Retina (tissue), 1 donor: ENCODE measurements at places on chromosomes 5 and 9.
A peak's percentile ranks its signal among the peaks of the same experiment; 100 is the strongest.

- DNase-seq = no peak
These were observed 16.6 kb upstream of the HEMGN start for GRCh38 chr9:97954550-97954989.

GRCh38 chr5:131206772-131207171, 36.0 kb downstream of the LYRM7 start:
- DNase-seq = no peak

DNA sequence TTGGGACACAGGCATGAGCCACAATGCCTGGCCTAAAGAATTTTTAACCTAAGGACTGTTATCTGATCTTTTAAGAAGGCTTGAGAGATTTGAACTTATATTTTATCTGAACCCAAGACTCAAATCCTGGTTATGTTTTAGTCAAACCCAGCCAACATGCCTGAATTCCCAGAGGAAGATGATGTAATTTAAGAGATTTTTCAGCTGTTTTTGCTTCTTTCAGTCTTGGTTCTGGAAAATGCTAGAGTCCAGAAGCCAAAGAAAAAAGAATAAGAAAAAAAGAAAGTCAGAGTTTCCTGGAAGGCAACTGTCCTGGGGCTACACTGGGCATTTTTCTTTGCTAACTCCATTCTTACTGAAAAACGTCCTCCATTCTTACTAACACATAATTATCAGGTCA, 85.8 kb downstream of the SNX18 start:
- DNase-seq = no peak

DNA sequence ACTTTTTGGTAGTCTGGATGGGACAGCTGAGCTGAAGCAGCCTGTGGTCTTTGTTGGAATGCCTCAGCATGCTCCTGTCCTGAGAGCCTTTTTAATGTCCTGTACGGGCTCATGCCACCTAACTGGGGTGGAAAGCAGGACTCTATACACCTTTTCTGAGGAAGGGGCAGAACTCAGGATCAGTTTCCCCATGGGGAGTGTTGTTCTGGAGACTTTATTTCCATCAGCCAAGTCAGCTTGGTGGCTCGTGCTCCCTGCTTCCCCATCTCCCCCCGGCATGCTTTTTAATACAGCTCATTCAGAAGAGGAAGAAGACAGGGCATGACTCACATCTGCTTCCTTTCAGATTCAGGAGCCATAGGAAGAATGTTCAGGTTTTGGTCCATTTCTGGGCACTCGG, 5.1 kb upstream of the SEPTIN8 start:
- DNase-seq = no peak

- no peak for DNase-seq
These were observed 50.8 kb downstream of the KCNN2 start for GRCh38 chr5:114412510-114413171.

DNA sequence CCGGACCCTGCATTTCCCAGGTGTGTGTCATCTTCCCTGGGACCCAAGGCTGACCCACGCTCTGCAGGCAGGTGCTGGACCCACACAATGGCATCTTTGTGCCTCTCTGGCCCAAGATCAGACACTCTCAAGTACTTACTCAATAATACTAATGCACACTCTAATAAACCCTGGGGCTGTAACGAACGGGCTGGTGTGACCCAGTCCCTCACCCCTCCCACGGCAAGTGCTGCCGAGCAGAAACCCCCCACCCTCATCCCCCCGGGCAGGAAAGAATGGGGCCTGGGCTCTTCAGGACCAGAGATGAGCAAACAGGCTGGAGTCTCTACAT, 1.1 kb upstream of the OBP2B start:
- no peak for DNase-seq

- no peak for DNase-seq
These were observed 53.7 kb upstream of the PIP5K1B start for GRCh38 chr9:68651280-68651893.

DNA sequence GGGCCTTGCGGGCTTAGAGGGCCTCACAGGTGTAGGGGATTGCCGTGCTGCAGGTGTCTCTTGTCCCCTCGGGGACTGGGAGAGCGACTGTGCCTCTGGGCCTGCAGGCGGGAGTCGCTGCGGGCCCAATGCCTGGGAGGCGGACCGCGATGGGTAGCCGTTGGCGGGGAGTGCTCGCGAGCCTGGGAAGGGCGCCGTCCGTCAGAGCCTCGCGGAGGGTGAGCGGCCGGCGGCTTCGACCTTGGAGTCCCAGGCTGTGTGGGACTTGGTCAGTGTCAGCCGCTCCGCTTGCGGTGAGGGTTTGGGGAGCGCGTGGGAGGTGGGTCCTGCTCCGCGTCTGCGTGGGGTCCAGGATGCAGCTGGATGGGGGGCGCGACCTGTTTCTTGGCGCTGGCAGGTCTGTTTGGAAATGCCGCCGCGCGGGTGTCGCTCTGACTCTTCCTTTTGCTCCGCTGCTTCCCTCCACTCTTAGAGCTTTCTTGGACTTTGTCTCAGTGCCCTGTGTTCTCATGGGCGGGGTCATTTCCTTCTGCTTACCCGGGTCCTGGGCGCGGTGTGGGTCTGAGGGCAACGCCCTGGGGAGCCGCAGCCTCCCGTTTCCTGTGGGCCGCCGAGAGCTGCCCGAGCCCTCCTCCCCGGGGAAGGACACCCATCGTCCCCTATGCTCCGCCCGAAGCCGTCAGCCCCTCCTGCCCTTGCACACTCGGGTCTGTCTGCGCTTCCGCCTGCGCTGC, 88.9 kb upstream of the CACNA1B start:
- DNase-seq = no peak

- no peak for DNase-seq
These were observed 24.4 kb downstream of the AKNA start for GRCh38 chr9:114363424-114363823.

GRCh38 chr5:55324006-55324405, 16.2 kb downstream of the MTREX start:
- no peak for DNase-seq

- DNase-seq = no peak
These were observed 1749.0 kb upstream of the C9orf72 start for GRCh38 chr9:29322240-29322639.

- DNase-seq = no peak
These were observed 9.4 kb upstream of the PRSS3 start for GRCh38 chr9:33785914-33786313.

DNA sequence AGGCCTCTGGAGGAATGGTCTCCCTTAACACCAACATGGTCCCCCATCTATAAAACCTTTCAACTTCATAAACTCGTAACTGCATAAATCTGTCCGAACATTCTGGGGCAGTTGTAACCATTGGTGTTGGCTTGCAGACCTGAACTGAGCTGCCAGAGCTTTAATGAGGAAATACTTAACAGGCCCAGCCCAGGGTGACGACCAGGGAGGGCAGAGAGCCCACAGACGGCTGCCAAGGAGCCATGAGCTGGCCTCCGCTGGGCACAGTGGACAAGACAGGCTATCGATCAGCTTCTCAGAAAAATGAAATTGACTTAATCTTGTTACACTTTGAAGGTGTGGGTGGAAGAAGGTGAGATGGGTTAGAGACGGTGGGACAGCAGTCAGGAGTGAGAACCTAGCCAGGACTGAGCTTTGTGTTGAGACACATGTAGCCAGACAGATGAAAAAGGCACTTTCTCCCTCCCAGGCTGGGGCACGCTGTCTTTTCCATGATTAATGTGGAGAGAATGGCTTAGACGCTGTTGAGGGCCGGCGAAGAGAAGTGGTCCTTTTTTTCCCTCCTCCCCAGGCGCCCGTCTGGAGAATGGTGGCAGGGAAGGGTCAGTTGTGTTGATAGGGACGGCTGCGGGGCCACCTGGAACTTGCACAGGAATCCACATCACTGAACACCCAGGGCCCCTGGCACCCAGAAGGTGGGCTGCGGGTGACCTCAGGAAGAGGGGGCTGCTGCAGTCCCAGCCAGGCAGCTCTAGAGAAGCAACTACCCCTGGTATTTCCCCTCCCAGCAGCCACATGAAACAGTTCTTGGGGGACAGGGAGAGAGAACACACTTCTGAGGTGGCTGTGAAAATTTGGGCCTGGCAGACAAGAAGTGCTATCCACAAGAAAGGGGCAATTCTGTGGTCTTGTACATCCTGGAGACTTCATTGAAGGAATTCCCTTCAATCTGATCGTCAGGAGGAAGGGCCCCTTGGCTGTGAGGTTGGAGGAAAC, 27.3 kb upstream of the TCOF1 start:
- no peak for DNase-seq

DNA sequence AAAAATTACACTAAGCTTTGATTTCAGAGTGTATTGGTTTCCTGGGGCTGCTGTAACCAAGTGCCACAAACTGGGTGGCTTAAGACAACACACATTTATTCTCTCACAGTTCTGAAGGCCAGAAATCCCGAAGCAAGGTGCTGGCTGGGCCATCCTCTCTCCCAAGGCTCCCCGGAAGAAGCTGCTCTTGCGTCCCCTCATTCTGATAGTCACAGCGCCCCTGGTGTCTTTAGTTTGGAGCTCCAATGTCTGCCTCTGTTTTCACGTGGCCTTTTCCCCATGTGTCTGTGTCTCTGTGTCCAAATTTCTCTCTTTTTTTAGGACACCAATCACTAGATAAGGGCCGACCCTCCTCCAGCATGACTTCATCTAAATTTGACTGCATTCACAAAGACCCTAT, 56.7 kb downstream of the ROPN1L start:
- DNase-seq = no peak

- DNase-seq = no peak
These were observed 11.5 kb upstream of the BOD1 start for GRCh38 chr5:173627860-173628392.

DNA sequence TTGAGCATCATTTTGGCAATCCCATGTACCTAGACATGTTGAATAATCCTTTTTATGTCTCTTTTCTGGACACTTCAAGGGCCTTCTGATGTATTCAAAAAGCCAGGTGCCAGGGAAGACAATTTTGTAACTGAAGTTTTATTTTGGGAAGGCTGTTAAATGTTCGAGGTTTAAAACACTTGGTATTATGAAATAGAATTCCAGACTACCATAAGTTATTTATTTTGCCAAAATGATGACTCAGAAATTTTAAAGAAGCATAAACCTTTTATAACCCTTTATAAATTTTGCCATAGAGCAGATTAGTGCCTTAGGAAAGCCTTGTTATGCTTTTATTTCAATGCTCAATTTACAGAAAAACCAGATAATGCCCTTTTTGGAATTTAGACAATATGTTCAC, 30.3 kb upstream of the UHRF2 start:
- no peak for DNase-seq

DNA sequence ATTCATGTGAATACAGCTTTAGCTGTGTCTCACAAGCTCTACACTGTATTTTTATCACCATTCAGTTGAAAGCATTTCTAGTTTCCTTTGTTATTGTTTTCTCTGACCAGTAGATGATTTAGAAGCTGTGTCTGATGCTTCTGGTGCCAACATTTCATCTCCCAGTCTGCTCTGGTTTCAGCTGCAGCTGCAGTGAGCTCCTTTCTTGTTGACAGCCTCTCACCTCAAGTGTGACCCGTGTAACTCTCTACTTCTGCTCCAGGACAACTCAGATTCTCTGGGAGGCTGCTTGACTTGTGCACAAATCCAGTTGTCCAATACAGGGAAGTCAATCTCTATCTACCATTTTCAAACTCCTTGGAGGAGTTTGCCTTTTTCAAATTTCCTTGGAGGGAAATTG, 504.8 kb downstream of the DIRAS2 start:
- no peak for DNase-seq

- DNase-seq = no peak
These were observed 158.3 kb downstream of the DOCK2 start for GRCh38 chr5:169795338-169795737.

- DNase-seq = no peak
These were observed 108.5 kb downstream of the MVB12B start for GRCh38 chr9:126435105-126435504.

GRCh38 chr9:132935026-132935425, 9.4 kb downstream of the TSC1 start:
- DNase-seq = no peak

- DNase-seq = no peak
These were observed 31.0 kb upstream of the GZMA start for GRCh38 chr5:55071413-55071812.

DNA sequence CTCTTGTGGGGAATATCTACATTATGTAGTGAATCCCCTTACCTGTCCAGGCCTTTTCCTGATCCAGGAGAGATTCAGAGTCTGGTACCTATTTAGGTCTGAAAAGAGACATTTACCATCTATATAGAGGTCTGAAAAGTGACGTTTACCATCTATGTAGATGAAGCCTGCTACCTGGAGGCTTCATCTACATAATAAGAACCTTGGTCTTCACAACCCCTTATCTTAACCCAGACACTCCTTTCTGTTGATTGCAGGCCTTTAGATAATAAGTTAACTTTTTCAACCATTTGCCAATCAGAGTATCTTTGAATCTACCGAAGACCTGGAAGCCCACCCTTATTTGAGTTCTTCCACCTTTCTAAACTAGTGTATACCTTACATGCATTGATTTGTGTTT, 113.0 kb upstream of the DMRT1 start:
- DNase-seq = no peak

DNA sequence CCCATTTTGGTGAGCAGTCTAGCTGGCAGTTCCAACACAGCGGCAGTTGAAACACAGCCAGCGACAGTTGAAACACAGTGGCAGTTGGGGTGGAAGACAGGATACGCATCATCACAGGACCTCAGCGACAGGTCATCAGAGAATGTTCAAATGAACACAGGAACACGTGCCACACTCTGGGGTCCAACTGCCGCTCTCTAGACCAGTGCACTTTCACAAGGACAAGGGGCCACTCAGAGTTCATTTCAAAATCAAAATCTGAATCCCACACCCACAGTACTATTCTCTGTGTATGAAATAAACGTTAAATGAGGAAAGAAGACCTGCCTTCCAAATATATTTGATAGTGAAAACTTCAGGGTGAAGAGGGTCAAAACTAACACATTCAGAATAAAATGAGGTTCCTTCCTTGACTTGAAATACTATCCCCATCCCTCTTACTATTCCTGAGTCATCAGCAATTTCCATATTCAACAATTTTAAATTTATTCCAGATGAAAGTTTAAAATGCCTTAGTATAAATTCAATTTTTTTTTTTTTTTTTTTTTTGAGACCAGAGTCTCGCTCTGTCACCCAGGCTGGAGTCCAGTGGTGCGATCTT, 53.0 kb upstream of the SIMC1 start:
- no peak for DNase-seq

GRCh38 chr9:82934949-82935348, 128.0 kb downstream of the RASEF start:
- no peak for DNase-seq

DNA sequence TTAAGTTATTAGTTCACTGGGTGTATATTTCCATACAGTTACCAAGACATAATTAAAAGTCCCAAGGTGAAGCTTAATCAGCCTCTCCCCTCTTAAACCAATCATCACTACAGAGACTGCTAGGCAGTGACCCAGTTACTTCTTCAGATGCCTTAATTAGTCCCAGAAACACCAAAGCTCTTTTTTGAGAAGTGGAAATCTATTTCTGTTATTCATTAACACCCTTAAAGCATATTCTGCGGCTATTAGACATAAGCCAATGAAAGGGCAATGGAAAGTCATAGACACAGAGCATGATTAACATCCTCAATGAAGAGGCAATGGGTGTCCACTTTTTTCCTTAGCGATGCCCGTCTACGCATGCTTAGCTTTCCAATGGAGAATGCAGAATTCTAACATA, 48.3 kb upstream of the DNAH5 start:
- no peak for DNase-seq

GRCh38 chr5:81165493-81166119, 67.5 kb upstream of the CKMT2 start:
- DNase-seq = peak; percentile 61
